Activated naive CD4-positive, alpha-beta T cell (primary cell): ENCODE measurements at places on chromosomes 11 and 22.

DNA sequence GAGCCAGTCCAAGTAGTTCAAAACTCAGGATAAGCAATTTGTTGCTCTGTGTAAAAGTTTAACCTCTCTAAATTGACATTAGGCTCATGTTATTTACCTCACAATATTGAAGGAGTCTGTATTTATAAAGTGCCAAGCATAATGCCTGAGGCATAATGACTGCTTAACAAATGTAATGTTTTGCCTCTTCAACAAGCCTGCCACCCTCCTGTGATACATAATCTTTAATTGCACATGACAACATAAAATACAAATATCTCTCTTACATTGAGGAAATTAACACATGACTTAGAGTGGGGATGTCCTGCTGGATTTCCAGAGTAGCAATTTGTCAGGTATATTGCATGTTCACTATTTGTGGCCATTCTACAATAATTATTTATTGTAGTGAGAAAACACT is 469.2 kb upstream of the ANO5 start:
- no peak for DNase-seq

- no peak for DNase-seq
Measured at GRCh38 chr11:15645201-15645600, 530.5 kb downstream of the INSC start.

DNA sequence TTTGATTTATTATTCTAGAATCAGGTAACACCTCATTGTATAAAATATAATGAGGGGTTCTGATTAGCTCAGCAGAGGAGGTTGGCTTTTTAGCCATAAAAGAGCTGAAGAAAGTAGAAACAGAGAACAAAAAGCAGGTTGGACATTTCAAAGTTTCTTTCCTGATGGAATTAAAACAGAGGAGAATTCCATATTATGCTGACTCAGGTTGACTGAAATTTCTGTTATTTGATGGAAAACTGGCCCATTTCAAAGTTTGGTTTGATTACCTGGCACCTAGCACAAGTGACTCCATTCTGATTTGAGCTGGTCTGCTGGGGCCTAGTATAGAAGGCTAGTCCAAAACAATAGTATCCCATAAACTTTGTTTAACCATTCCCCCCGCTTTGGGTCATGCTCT is 24.9 kb downstream of the OR56B4 start:
- no peak for DNase-seq

- DNase-seq = no peak
Measured at GRCh38 chr11:27496461-27496860, 10.1 kb downstream of the LIN7C start.

- DNase-seq = no peak
Measured at GRCh38 chr11:10388101-10388500, 67.0 kb upstream of the AMPD3 start.
